ENCODE measurements at places on chromosomes 12 and 14.

DNA sequence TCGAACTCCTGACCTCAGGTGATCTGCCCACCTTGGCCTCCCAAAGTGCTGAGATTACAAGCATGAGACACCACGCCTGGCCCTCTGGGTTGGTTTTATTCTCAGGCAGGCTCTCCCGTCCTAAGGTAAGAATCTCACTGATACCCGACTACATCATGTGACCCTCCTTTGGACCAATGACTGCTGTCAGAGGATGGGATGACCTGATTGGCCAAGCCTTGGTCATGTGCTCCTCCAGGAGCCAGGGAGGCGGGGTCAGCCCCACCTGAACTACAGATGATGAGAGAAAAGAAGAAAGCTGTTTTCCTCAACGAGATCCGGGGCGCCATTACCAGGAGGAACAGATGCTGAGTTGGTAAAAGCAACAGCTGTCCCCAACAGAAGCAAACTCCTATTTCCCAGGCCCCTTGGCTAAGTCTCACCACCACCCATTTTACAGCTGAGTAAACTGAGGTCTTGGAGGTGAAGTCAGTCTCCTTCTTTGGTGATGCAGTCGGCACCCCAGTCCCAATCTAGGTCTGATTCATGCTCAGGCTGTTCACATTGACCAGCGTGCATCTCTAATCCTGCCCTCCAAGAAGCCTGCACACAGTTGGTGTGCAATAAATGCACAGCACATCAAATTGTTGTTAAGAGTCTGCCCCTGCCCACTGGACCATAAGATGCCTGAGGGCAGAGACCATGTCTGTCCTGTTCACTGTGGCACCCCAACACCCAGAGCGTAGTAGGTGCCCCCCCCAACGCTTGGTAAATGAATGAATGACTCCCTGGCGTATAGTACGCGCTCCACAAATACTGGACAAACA, 118.8 kb downstream of the SCARB1 start:
- DNase-seq = no peak

DNA sequence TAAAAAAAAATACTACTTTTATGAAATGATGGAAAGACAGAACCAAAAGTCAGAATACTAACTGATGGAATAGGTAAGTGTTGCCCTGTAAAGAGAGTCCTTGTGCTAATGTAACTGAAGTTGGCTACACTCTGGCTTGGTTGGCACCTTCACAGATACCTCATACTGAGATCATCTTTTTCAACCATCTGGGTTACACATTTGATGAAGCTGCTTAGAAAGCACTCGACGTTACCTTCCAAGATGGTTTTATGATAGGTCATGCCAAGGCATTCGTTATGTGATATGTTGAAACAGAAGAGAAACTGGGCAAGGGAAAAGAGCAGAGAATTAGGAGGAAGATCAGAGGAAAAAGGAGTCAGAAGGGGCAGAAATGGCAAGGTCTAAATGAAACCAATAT, 203.8 kb downstream of the ADAMTS20 start:
- DNase-seq = no peak

DNA sequence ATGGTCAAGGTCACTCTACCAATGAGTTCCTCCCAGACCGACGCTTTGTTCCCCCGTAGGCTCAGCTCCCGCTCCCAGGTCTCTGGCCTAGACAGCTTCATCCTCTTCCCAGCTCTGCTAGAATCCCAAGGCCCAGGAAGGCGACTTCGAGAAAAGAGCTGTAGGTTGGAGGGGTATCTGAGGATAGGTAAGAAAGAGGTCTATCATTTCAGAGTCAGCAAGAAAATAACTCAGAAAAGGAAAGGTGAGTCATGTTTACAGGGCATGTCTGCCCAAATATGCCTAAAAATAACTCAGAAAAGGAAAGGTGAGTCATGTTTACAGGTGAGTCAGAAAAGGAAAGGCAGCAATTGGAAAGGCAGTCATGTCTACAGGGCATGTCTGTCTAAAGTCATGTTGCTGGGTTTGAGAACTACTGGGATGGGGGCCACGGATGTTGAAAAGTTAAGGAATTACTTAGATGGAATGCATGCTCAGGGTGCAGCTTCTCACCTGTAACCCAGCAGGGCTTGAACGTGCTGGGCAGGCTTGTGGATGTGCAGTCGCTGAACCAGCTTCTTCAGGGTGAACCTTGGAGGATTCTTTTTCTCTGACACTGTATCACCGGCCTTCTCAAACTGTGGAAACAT, 12.2 kb downstream of the TEP1 start:
- DNase-seq = no peak

DNA sequence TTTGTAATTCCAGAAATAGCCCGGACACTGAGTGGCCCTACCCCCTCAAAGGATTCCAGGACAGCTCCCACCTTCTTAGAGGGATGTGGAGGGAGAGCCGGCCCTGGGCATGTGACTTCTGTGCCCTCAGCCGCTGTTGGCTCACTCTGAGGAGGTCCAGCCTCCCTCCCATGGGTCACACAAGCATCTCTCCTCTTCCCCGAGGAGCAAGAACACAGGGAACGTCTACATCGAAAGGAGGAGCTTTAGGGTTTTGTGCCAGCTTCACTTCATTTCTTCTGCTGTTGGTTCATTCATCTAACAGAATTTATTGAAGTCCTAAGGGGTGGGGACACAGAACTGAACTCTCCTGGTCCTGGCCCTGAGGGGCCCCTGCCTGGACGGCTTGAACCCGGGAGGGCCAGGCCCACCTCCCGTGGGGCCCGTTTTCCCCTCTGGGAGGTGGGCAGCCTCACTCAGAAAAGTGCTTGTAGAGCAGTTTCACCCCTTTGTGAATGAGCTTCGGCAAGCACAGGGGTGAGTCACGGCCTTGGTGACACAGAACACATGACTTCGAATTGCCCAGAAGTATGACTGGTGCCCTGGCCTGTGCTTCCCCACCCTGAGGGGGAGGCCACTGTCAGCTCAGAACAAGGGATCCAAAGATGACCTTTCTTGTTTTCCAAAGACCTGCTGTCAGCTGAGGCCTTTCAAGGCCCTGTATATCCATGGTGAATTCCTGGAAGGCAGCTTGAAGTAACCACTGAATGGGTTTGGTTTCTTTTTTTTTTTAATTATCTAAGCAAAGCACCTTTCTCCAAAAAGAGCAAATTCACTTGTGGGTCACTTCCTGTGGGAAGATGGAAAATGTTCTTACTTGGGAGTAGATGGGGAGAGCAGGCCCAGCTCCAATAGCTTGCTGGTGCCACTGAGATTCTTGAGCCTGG, 39.2 kb downstream of the NFKBIA start:
- DNase-seq = no peak

DNA sequence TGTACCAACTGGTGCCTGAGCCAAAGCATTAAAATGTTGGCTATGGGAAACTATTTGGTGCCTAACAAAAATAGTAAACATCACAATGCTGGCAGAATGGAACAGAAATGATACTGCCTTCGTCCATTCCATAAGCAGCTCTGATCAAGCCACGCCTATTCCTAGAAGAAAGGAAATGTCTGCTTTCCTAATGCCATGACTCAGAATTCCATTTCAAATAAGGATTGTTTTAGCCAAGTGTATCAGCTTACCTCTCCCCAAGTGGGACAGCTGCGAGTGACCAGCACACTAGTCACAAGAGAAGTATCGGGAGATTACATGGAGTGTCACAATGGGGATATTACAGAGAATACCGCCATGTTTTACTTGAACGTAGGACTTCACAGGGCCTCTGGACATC, 38.7 kb downstream of the GLT8D2 start:
- DNase-seq = peak; percentile 42

- no peak for DNase-seq
Measured at GRCh38 chr14:51453869-51454268, 197.8 kb upstream of the FRMD6 start.

DNA sequence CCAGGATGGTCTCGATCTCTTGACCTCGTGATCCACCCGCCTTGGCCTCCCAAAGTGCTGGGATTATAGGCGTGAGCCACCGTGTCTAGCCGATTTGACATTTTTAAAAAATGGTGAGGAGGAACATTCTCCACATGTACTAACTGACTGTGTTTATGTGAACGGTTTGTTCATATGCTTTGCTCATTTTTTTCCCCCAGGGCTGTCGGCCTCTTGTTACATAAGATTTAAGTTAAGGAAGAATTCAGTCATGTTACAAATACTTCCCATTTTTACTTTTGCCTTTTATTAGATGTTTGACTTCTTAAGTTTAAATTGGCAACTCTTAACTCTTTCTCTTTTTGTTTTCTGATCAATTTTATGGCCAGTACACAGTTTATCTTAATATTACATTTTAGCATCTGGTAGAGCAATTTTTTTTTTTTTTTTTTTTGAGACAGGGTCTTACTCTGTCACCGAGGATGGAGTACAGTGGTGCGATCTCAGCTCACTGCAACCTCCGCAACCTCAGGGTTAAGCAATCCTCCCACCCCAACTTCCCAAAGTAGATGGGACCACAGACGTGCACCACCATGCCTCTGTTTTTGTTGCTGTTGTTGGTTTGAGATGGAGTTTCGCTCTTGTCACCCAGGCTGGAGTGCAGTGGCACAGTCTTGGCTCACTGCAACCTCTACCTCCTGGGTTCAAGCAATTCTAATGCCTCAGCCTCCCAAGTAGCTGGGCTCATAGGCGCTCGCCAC, 9.6 kb downstream of the GNS start:
- no peak for DNase-seq

- DNase-seq = no peak
Measured at GRCh38 chr12:16475521-16475920, 128.1 kb downstream of the MGST1 start.

DNA sequence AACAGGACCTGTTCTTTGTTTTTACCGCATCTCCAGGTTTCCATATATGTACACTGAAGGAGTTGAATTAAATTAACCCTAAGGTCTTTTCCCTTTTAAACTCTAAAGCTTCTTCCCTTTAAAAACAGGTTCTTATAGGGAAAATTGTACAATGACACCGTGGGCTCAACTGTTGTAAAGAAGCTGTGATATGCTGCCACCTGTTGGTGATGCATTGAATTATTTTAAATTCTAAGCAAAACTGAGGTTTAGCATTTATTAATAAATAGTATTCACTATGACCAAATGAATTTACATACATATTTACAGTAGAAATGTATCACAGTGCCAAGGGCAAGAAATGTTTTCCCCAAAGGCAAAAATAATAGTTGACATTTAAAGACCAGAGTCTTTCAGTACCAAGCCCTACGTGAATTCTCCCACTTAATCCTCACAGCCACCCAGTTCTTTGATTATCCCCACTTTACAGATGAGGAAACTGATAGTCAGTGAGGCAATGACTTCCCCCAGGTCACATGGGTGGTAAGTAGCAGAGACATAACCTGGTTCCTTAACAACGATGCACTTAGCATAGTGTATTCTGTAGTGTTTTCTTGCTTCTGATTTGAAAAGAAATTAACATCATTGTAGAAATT, 35.7 kb upstream of the TMEM263 start:
- no peak for DNase-seq

DNA sequence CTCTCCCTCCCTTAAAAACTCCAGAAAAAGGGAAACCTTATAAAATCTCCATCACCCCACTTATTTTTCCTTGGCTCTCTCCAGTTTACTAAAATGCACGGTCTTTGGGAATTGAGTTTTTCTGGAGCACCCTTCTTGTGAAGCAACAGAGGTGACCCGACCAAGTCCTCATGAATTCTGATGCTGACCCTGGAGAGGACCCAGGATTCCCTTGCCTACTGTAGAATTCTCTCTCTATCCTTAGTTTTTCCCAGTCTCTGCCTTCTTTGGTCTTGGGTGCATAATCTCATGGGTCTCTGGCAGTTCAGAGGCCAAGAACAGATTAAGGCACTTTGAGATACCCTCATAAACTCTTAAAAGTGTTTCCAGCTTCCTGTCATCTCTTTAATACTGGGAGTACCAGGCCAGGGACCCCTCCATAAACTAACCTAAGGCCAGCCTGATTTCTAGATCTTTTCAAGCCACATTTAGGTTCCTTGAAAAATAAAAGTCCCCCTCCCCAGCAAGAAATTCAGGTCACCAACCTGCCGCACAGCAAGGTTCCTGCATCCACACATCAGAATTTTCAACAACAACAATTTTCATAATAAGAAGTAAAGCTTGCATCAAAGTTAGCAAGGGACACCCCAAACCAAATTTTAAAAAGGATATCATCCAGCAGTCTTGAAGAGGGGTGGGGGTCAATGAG, 5.1 kb upstream of the HOXC4 start:
- DNase-seq = no peak

DNA sequence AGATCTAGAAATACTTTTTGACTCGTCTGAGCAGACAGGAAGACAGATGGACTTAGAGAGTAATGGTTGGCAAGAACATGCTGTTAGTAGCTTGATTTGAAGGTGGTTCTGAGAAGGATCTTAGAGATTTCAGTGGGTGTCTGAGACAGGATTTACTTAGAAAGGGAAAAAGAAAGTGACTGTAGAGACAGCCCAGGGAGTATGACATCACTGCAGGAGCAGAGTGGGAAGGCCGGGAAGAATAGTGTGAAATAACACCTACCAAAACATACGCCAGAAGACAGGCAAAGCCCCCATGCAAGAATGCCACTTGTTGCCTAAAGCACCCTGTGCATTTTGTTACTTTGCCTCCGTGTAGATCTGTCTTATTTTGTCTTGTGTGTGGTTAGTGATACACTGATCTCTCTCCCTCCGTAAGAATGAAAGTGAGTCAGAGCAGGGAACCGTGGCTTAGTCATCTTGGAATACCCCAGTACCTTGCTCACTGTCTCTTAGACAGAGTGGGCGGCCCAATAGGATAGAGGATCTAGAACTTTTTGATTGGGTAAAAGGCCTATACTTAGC, 161.3 kb upstream of the IFNG-AS1 start:
- DNase-seq = peak; percentile 78

- DNase-seq = no peak
Measured at GRCh38 chr14:80350707-80351106, 139.4 kb upstream of the DIO2 start.

DNA sequence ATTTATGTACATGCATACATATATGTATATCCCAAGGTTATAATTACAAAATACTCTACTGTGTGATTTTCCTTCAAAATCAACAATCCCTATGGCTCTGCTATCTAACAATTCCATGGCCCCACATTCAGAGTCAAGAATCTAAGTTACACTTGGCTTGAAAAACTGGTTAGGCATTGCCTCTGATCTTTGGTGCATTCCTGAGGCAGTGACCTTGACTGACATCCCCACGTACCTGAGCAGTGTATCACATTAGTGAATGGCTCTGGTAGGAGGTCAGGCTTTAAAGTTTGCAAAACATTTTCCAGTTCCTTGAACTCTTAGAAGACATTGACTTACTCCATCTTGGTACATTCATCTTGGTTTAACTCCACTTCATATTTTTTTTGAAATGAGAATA, 8.5 kb upstream of the STON2 start:
- no peak for DNase-seq

DNA sequence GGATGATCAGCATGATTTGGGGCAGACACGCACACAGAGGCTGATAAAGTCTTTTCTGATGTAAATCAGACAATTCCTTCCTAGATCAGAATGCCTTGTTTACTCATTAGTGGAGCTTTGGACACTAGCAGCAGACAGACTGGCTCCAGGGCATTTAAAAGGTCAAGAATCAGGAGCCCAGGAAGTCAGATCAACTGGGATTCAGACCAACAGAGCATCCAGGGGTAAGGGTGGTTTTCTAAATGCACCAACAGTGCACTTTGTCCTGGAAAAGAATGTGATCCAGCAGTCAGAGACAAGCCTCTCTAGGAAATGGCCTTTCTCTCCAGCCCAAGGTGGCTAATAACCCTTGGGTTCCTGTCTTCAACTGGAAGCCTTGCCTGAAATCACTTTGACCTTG, 405.3 kb downstream of the MED13L start:
- DNase-seq = no peak

GRCh38 chr14:93008381-93008780, 85.4 kb downstream of the CHGA start:
- DNase-seq = no peak
